ENCODE measurements at places on chromosomes 12 and 14. TPM values are rescaled to one million over a fixed set of nuclear protein-coding genes. Genes with fewer than 3 reads are reported as not detected.

DNA sequence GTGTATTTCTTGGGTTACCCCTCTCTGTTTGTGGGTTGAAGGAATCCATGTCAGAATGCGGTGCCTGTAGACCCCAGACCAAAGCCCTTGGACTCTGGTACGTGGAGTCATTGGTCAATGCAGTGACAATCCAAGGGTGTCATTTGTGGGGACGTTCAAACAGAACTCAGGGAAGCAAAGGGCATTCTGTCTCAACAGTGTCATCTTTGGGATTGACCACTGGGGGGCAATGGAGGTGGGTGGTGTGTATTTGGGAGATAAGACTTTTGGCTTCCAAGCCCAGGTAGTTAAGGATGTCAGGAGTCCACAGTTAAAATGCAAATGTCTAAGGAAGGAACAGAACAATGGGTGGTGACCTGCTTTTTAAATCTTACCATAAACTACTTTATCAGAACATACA is 54.6 kb upstream of the CCDC175 start:
- no peak for DNase-seq
- no peak overlapping the region for H3K4me3 ChIP-seq
- peaks cover 55% of the 10 kb centered on the region for H3K27me3 ChIP-seq
- no peak overlapping the region for H3K27ac ChIP-seq

Gene LHX5
- not detected for total RNA-seq

DNA sequence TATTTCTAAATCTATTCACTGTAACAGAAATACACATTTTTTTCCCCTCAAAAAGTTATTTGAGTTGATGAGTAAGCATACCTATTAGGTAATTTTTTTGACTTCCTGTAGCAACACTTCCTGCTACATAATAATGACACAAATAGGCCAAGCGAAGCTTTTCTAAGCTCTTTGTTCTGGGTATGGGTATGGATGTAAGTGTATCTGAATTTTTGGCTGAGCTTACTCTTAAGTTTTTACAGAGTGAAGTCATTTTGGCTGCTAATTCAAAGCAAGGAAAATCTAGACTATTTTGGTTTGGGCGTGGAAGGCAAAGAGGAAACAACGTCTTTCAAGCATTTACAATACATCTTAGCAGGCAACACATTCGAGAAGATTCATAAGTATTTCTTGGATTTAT is 1206.0 kb upstream of the FLRT2 start:
- no peak for DNase-seq
- no peaks in the 10 kb centered on the region for H3K36me3 ChIP-seq

Gene TMTC2
- 4.1 TPM for total RNA-seq

DNA sequence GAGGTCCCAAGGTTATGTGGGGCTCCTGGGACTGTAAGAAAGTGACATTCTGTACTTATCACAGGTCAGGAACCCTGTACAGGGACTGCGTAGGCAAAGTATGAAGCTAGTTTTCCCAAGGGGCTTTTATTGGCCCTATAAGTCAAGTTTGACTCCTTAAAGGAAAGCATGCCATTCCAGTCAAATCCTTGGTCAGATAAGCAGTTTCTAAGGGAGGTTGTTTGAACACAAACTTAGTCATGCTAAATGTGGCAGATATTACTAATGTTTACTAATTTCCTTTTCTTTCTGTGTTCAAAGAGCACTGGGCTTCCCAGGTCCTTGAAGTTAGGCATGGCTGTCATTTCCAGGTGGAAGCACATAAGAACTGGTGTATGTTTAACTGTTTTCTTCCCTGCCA is 472.4 kb downstream of the ATP23 start:
- DNase-seq = no peak
- no peak overlapping the region for H3K27ac ChIP-seq
- H3K27me3 ChIP-seq = no peaks in the 10 kb centered on the region

GRCh38 chr12:70258605-70259403 is 15.6 kb downstream of the CNOT2 start:
- H3K4me1 ChIP-seq = peaks cover 42% of the 10 kb centered on the region
- no peaks in the 10 kb centered on the region for H3K36me3 ChIP-seq
- no peak for DNase-seq
- no peaks in the 10 kb centered on the region for H3K27me3 ChIP-seq
- H3K27ac ChIP-seq = no peak overlapping the region

DNA sequence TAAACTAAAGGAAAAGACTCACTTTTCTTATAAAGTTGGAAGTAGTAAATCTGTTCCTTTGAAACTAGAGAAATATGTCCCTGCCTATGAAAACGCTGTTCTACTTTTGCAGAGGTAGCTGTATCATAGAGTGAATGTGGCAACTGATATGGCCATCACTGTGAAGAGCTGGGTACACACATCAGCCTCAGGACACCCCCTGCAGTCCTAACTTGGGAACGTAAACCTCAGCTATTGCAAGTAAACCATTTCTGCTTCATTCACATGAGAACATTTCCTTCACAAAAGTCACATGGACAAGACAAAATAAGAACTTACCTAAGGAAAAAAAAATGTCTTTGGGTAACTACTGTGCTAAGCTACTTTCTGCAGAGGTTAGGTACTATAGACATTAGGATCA is 233.3 kb upstream of the PPFIA2 start:
- H3K27me3 ChIP-seq = no peaks in the 10 kb centered on the region
- no peak overlapping the region for H3K27ac ChIP-seq
- no peak for DNase-seq

- H3K4me1 ChIP-seq = no peaks in the 10 kb centered on the region
- H3K36me3 ChIP-seq = peaks cover 20% of the 10 kb centered on the region
- no peak overlapping the region for H3K4me3 ChIP-seq
- no peak overlapping the region for H3K27ac ChIP-seq
- H3K27me3 ChIP-seq = no peaks in the 10 kb centered on the region
- no peak for DNase-seq
Observed at GRCh38 chr12:10243818-10244520, 31.3 kb downstream of the GABARAPL1 start.

Gene BDKRB2
- 0.25 TPM for total RNA-seq

GRCh38 chr14:54594537-54594936 is 27.6 kb downstream of the SAMD4A start:
- no peaks in the 10 kb centered on the region for H3K27me3 ChIP-seq
- H3K4me3 ChIP-seq = no peak overlapping the region
- H3K36me3 ChIP-seq = no peaks in the 10 kb centered on the region
- no peak for DNase-seq
- no peak overlapping the region for H3K27ac ChIP-seq
- peaks cover 30% of the 10 kb centered on the region for H3K4me1 ChIP-seq

DNA sequence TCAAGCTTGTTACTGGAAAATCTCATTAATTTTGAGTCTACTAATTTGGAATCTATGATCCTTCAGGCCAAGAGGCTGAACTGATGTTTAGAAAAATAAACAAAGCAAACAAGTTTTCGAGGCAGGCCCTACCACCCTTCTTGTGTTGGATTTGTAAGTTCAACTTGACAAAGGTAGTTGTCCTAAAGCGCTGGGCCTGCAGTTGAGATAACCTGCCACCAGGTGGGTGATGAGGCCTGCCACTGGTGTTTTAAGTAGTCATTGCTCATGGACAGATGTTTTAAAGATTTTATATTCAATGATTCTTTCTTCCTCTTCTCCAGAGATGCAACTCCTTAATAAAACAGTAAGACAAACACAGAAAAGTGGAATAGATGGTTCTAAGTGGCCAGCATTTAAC is 19.4 kb downstream of the ACVRL1 start:
- no peaks in the 10 kb centered on the region for H3K27me3 ChIP-seq
- DNase-seq = no peak
- peaks cover 1% of the 10 kb centered on the region for H3K36me3 ChIP-seq

DNA sequence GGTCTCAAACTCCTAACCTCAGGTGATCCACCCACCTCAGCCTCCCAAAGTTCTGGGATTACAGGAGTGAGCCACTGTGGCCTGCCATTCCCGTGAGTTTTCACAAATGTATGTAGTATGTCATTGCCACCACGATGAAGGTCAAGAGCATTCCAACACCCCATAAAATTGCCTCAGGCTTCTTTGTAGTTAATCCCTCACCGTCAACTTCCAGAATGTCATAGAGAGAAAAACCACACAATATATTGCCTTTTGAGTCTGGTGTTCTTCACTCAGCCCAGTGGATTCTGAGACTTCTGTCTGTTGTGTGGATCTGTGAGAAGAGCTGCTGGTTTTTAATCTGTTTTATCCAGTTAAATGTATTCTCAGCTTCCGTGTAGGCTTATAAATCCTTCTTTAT is 12.6 kb upstream of the CFAP251 start:
- no peaks in the 10 kb centered on the region for H3K36me3 ChIP-seq
- no peaks in the 10 kb centered on the region for H3K27me3 ChIP-seq
- no peak for DNase-seq
- no peaks in the 10 kb centered on the region for H3K4me1 ChIP-seq

Gene NUDT4
- 200 TPM for total RNA-seq

- no peak overlapping the region for H3K4me3 ChIP-seq
- H3K4me1 ChIP-seq = peaks cover 38% of the 10 kb centered on the region
- H3K36me3 ChIP-seq = no peaks in the 10 kb centered on the region
- no peak for DNase-seq
Observed at GRCh38 chr14:36518031-36518585, 1.9 kb downstream of the NKX2-1 start.

Gene PTPN11
- total RNA-seq = 121 TPM

DNA sequence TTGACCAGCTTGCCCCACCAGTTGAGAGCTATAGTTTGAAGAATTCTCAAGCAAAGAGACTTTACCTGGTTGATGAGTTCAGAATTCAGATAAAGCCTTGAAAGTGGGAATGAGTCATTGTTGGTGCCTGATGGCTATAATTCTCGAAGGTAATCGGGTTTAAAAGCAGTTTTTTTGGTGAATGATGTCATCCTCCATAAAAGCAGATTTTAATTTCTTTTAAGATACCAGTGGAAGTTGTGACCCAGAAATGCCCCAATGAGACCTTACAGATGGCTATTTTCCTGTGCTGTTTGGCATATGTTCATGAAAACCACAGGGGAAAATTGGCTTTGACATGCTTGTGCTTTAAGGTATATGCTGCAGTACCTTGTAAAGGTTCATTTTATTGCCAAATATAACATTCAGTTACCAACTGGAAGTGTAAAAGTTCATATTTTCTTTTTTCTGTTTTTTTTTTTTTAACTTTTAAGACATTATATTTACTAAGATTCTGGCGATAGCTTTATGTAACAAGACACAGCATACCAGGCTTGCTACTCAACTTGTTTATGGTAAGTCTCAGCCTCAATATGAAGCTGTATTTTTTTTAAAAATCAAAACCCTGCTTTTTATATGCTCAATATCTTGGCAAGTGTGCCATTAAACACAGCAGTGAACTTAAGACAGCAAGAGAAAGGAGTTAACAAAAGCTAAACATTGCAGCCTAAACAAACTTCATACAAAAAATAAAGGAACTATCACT is 119.3 kb downstream of the LMNTD1 start:
- H3K27ac ChIP-seq = no peak overlapping the region
- H3K4me1 ChIP-seq = no peaks in the 10 kb centered on the region
- H3K4me3 ChIP-seq = no peak overlapping the region
- no peaks in the 10 kb centered on the region for H3K27me3 ChIP-seq

- no peaks in the 10 kb centered on the region for H3K4me1 ChIP-seq
- no peak overlapping the region for H3K27ac ChIP-seq
- no peaks in the 10 kb centered on the region for H3K36me3 ChIP-seq
- DNase-seq = no peak
Observed at GRCh38 chr14:94665121-94665520, 52.9 kb downstream of the SERPINA3 start.

- H3K36me3 ChIP-seq = no peaks in the 10 kb centered on the region
- DNase-seq = no peak
Observed at GRCh38 chr14:104036212-104036611, 49.3 kb upstream of the ASPG start.

GRCh38 chr12:80700327-80700726 is 7.1 kb upstream of the MYF6 start:
- DNase-seq = no peak
- no peak overlapping the region for H3K4me3 ChIP-seq
- no peaks in the 10 kb centered on the region for H3K36me3 ChIP-seq
- no peaks in the 10 kb centered on the region for H3K27me3 ChIP-seq
- no peak overlapping the region for H3K27ac ChIP-seq
- H3K4me1 ChIP-seq = peaks cover 4% of the 10 kb centered on the region

DNA sequence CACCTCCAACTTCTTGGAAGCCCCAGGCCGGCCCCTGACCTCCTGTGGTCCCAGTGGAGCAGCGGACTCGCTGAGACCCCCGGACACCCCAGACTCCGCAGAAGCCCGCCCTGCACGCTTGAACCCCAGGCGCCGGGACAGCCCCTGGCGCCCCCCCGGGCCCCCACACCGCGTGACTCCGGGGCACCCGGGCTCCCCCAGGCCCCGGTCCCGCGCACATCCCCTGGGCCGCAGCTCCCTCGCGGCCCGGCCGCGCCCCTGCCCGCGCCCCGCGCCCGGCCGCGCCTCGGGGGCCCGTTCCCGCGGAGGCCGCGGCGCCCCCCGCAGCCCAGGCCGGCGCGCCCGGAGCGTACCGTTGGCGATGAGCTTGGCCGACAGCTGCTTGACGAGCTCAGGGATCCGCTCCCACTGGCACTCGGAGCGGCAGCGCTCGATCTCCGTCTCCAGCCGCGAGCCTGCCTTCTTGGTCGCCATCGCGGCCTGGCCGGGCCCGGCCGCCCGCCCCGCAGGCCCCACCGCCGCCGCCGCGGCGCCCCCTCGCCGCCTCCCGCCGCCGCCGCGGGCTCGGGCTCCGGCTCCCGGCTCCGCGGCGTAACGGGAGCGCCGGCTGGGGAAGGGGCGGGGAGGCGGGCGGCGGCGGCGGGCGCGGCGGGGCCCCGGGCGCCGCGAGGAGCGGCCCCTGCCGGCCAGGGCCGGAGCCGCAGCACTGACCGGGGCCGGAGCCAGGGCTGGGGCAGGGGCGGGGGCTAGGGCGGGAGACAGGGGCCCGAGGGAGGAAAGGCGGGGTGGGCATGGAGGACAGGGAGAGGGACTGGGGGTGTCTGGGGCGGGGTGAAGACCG is at the start of gene TTC7B:
Gene TTC7B, minus strand, starts transcription at position 609 of the 841 bp plus-strand sequence. Its CDS starts 135 bp downstream, at position 474.
- peaks cover 19% of the 10 kb centered on the region for H3K4me1 ChIP-seq
- no peaks in the 10 kb centered on the region for H3K36me3 ChIP-seq
- no peak for DNase-seq
- H3K4me3 ChIP-seq = peak within 1 kb of the TSS; percentile 65
- peak within 1 kb of the TSS; percentile 58 for H3K27ac ChIP-seq

- no peaks in the 10 kb centered on the region for H3K36me3 ChIP-seq
- peaks cover 8% of the 10 kb centered on the region for H3K27me3 ChIP-seq
- no peaks in the 10 kb centered on the region for H3K4me1 ChIP-seq
- no peak for DNase-seq
Observed at GRCh38 chr12:97276661-97277429, 185.8 kb upstream of the RMST start.

- peak within 1 kb of the TSS; percentile 93 for H3K4me3 ChIP-seq
- H3K36me3 ChIP-seq = no peaks in the 10 kb centered on the region
- H3K27me3 ChIP-seq = no peaks in the 10 kb centered on the region
- H3K27ac ChIP-seq = peak within 1 kb of the TSS; percentile 95
Observed at GRCh38 chr12:54419088-54419887, at the start of gene ITGA5. ITGA5 (minus strand) TSS chr12:54419266; CDS start chr12:54419198, 68 bp downstream.

Gene ANKS1B
- total RNA-seq = 1.8 TPM

Measured in heart right ventricle (tissue), 16 donors.